ENCODE measurements at places on chromosomes 3 and 15. TPM values are rescaled to one million over a fixed set of nuclear protein-coding genes. Genes with fewer than 3 reads are reported as not detected.

ALPK3 gene
- 0.15 TPM for total RNA-seq

- no peak for DNase-seq
Measured at GRCh38 chr3:109091846-109092245, 26.1 kb downstream of the MORC1 start.

GRCh38 chr15:80633221-80633620, 61.9 kb upstream of the ABHD17C start:
- DNase-seq = no peak

DNA sequence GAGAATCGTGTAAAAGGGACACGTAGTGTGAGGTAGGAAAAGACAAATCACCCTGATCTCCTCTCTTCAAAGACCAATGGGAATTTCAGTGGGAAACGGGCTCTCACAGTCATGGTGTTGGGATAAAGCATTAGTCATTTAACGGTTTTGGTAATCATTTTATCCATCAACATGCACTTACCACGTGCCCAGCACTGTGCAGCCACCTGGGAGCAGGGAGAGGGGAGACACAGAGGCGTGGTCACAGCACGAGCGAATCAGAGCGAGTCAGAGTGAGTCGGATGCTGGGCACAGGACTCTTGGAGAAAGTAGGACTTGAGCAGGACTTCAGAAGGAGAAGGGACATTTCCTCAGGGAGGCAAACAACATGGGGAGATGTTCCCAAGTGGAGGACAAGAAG, 130.8 kb downstream of the MINAR1 start:
- DNase-seq = no peak

- no peak for DNase-seq
Measured at GRCh38 chr3:176328198-176328597, 869.1 kb downstream of the TBL1XR1 start.

- no peak for DNase-seq
Measured at GRCh38 chr3:182138393-182138792, 426.7 kb downstream of the SOX2 start.

DNA sequence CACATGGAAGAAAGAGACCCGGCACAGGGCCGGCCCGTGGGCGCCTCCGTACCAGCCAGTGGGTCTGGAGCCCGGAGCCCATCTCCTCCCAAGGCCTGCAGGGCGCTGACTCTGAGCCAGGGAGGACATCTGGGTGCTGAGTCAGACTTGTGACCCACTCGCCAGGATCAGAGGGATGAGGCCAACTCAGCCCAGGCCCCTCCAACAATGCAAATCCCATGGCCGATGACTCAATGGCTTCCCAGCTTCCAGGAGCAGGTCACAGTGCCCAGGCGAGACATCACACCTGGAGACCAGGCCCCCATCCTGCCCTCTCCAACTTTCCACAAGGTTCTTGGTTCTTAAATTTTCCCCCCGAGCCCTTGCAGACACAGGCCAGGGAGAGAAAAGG, 95.1 kb downstream of the LRIG1 start:
- peak; percentile 72 for DNase-seq

DNA sequence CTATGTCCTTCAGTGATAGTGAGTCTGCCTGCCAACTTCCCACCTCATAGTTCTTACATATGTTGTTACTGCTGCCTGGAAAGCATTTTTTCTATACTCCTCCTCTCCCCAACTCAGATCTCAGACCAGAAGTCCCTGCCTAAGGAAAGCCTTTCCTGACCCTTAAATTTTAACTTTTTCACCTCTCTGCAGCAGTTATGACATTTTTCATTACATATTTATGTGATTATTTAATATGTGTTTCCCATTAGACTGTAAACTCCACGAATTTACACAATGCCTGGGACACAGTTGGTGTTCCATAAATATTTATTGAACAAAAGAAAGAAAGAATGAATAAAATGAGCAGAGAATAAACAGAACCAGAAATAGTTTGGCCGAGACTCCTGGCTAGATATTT, 125.5 kb downstream of the MITF start:
- no peak for DNase-seq

TRIM71 gene
- not detected for total RNA-seq

GRCh38 chr15:57542505-57542817, 49.2 kb upstream of the MYZAP start:
- no peak for DNase-seq

LEO1 gene
- 22.2 TPM for total RNA-seq

FBXL22 gene
- 0.57 TPM for total RNA-seq

GRCh38 chr15:50377867-50378751, 23.1 kb upstream of the GABPB1 start:
- DNase-seq = no peak

DNA sequence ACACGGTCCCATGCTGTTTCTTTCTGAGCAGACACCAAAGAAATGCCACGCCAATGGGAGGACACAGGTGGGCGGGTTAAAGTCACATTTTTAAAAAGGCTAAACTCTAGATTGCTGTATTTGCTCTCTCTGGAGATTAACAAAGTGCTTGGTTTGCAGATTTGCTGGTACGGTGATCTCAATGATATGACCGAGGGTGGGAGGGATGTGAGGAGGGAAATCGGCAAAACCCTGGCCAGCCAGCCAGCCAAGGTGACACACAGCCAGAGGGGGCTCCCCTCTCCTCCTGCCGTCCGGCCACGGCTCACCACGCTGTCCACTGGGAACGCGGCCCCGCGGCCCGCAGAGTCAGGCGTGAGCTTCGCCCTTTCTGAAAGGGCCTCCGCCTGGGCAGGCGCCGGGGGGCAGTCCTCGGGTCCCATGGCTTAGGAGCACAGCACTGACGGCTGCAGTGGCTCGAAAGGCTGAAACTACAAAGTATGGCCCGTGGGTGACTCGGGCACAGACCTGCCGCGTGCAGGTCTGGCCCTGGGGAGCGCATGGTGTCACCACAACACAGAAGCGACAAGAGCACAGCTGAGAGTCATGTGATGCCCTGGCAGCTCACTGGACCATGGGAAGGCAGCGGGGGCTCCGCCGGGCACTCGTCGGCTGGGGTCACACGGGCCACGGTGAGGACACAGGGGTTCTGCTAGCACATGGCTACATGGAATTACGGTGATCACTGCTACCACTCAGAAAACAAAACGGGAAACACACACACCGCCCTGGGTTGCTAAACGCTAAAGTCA, 57.8 kb upstream of the RPL32 start:
- DNase-seq = no peak
